ENCODE measurements at places on chromosomes 7 and 10.

DNA sequence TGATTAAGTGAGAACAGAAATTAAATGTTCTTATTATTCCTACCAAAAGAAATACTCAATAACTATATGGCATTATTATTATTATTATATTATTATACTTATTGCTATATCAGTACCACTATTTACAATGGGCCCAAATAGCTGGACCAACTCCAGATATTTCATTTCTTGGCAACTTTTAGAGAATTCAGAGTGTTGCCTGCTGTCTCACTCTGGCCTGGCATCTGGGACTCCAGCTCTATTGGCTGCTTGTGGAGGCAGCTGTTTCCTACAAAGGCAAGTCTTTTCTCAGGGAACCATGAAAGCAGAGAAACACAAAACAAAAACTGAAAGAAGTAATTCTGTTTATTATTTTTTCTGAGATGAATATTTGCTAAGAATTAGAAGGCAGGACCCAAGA is 105.1 kb upstream of the SORCS1 start:
- DNase-seq = no peak

DNA sequence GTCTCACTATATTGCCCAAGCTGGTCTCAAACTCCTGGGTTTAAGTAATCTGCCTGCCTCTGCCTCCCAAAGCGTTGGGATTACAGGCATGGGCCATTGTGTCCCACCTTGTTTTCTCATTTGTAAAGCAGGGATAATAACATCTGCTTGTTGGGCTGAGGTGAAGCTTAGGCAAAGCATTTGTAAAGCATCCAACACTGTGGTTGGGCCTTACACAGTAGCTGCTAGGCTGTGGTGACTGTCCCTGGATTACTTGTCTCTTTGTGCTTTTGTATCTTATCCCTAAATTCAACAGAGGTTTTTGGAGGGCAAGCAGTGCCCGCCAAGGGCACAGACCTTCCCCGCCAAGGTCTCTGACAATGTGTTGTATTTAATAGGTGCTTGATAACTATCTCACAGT is 14.3 kb downstream of the HKDC1 start:
- no peak for DNase-seq

GRCh38 chr7:157017603-157018327 is 7.3 kb upstream of the MNX1 start:
- no peak for DNase-seq

GRCh38 chr7:137954614-137955013 is 47.3 kb downstream of the CREB3L2 start:
- DNase-seq = no peak

- DNase-seq = no peak
These were observed 3.5 kb upstream of the SNX8 start for GRCh38 chr7:2317556-2318293.

DNA sequence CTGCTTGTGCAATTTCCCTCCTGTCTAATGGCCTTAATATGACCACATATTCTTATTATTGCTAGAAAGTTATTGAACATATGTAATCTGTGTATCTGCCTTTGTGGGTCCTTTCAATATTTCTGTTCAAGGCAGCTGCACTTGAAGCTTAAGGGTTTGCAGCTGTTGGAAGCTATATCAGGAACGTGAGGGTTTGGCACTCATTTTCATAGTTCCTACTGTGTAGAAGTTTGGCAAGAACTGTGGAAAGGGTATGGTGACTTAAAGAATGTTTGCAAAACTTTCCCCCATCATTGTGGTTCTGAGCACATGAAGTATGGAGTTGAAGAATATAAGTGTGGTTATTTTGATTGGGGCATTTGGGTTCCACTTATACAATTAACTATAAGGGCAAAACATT is 144.7 kb upstream of the SEMA3A start:
- DNase-seq = no peak

DNA sequence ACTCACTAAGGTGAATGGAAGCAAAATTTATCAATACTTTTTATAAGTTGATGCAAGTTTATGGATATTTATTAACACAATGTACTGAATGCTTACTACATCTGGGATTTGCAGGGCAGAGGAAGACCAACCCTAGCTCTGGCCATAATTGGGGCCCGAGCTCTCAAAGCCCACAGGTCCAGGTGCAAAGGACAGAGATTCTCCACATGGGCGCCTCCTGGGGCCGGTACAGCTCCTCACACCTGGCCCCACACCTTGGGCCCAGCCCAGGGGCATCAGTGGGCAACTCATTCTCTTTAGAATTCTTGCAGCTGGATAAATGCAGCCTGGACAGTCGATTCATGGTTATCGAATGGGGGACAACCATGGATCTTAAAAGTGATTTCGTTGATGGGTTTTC is 47.1 kb downstream of the CALML3 start:
- no peak for DNase-seq

DNA sequence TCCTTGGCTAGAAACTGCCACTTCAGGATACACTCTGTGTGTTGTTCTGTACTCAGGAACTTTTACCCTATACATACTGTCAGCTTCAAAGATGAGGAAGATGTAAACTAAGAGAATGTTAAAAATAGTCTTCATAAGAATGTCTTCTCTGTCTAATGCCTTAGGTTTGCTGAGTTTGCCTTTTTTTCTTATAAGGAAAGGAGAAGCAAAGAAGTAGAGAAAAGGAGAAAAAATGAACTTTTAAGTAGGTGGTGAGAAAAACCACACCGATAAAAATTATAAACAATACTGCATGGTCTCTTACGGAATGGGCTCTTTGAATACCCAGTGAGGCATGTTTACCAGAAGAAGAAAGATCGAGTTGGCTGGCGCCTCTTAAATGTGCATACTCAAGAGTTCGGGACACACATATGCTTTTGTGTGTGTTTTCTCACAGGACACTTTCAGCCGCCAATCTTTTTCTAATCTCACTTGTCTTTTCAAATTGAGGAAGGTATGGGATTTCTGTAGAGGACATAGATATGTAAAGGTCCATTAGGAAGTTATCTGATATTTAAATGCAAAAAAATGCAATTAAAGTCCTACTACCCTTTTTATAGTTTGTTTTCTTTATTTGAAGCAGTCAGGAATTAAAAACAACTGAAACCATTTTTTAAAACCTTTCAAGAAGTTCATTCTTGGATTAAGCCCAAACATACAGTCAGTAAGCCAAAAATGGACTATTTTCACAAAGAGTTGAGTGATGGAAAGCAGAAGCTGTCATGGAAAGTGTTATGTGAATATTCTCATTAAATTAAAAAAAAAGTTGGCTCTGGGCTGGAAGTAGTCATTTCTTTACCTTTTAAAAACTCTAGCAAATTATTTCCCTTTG is 100.6 kb upstream of the MDFIC start:
- DNase-seq = no peak

- DNase-seq = no peak
These were observed 401.7 kb downstream of the EXOC4 start for GRCh38 chr7:133654547-133654946.

DNA sequence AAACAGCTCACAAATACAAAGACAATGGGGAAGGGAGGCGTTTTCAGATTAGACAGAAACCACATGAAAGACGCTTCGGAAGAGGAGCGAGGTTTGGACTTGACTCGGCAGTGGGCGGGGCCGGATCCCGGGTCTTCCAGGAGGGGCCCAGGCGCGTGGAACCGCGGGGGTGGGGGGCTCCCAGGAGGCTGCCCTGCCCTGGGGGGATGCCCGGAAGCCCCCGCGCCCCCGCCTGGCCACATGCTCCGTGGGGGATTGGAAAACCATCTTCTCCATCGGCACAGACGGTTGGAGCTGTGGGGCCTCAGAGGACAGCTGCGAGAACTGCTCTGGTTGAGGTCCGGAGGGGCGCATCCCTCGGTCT is 186.0 kb upstream of the SHH start:
- no peak for DNase-seq

DNA sequence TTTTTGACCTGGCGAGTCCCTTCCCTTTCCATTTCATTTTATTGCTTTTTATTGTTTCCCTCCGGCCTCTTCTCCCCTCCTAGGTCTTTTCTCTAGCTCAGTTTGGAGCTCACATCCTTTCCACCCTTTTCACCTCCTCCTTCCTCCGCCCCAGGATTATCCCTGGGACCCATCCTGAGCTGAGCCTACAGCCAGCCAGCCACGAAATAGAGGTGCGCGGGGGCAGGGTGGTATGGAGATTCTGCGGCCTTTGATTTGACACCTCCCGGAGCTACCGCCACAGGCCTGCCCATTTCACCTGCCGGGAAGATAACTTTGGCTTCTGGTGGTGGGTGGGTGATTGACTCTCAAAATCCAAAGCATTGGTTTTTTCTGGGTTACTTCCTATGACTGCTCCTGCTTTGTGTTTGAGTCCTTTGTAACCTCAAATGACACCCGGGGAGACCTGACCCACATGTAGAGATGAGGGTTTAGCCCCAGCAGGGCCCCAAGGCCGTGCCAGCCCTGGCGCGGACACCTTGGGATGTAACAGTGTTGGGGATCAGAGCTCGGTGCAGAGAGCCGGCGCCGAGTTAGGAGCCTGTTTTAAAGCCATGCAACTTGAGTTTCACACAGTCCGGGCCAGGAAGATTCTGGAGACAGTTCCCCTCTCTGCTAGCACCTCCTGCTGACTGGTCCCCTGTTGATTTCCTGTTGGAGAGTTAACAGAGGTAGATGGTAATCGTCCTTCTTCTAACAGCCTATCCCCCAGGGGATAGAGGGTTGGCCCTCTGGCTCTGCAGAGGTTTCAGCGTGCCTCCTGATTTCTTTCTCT is 1.5 kb downstream of the DUSP5 start:
- no peak for DNase-seq

GRCh38 chr7:113698556-113699220 is 220.1 kb downstream of the PPP1R3A start:
- DNase-seq = no peak

DNA sequence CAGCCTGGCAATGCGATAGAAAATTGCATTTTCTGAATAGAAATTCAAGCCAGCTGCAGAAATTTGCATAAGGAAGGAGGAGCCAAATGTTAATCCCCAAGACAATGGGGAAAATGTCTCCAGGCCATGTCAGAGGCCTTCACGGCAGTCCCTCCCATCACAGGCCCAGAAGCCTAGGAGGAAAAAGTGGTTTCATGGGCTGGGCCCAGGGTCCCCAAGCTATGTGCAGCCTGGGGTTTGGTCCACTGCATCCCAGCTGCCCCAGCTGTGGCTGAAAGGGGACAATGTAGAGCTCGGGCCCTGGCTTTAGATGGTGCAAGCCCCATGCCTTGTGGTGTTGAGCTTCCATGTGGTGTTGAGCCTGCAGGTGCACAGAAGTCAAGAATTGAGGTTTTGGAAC is 10.0 kb upstream of the GARIN1A start:
- DNase-seq = no peak

DNA sequence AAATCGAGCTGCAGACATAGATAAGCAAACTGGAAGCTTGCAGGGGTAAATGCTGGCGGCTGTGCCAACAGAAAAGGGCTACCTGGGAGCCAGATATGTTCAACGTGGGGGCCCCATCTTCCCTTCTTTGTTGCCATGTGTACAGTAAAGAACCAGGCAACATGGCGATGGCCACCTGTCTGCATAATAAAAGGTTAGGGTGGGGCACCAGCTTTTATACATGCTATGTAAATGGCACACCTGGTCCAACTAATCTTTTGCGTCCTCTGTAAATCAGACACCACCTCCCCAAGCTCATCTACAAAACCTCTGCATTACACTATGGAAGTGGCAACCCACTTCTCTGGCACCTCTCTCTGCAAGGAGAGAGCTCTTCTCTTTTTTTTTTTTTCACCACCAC is 13.9 kb downstream of the BUD31 start:
- no peak for DNase-seq
